ENCODE measurements at places on chromosomes 5 and 9.

DNA sequence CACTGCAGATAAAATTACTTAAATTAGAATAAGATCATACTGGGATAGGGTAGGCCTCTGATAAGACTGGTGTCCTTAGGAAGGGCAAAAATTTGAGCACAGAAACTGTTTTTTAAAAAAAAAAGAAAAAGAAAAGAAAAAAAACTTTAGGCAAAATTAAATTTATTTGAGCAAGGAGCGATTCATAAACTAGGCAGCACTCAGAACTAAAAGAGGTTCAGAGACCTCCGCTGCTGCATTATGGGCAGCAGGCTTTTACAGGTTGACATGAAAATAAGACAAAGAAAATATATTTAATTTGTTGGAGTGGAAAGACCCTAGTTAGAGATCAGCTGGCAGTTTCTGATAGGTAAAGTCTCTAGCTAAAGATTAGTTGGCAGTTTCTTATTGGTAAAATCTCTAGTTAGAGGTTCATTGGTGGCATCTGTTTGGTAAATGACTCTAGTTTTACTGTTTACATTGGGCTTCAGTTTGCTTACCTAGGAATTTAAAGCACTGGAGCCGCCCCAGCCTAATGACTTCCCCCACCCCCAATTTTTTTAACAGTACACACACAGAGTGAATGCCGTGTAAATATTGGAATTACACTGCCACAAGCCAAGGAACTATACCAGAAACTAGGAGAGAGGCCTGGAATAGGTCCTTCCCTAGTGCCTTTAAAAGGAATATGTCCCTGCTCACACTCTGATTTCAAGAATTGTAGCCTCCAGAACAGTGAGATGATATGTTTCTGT, 4.5 kb upstream of the PLPP6 start:
- no peak for DNase-seq

DNA sequence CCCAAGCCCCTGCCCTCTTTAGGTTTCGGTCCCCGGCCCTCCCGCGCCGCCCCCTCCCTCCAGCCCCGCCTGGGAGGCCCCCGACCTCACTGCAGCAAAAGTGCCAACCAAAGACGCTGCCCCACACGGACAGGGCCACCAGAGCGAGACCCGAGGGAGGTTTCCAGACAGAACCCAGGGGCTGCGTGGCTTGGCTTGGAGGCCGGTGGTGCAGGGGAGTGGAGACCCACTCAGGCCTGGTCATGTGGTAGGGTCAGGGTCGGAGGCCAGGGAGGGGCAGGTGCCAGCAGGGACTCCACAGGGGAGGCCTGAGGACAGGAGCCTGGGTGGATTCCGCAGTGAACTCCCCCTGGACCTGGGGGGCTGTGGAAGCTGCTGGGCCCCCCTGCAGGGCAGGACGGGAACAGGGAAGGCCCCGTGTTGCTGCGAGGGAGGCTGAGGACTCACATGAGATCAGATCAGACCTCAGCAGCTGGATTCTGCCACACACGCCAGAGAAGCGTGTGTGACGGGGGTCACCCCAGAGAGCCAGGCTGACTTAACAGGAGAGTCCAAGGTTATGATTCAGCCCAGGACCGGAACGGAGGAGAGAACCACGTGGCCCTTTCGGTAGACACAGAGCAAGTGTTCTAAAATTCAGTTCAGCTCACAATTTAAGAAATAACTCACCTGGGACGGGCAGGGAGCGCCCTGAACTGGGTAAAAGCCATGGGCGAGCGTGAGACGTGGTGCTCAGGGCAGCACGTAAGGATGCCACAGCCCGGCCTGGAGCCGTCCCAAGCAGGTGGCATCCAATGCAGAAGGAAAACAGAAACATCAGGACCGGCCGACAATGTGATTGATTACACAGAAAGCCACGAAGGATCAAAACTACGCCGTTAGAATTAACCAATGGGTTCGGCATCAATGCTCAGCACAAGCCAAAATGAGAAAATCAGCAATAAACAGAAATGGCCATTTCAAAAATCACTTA, 38.9 kb downstream of the EXD3 start:
- no peak for DNase-seq

DNA sequence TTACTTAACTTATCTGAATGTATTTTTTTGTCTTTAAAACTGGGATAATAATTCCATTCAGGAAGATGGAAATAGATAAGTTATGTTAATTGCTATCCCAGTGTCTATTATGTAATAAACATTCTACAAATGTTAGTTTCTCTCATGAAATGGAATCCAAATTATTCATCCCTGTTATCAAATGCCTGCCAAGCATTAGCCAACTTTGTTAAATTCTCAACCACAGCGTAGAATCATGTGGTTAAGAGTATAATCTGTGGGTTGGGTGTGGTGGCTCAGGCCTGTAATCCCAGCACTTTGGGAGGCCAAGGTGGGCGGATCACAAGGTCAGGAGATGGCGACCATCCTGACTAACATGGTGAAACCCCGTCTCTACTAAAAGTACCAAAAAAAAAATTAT, 912.9 kb upstream of the SEMA6A start:
- DNase-seq: no peak

- no peak for DNase-seq
Measured at GRCh38 chr9:126652140-126652582, 38.4 kb downstream of the LMX1B start.

DNA sequence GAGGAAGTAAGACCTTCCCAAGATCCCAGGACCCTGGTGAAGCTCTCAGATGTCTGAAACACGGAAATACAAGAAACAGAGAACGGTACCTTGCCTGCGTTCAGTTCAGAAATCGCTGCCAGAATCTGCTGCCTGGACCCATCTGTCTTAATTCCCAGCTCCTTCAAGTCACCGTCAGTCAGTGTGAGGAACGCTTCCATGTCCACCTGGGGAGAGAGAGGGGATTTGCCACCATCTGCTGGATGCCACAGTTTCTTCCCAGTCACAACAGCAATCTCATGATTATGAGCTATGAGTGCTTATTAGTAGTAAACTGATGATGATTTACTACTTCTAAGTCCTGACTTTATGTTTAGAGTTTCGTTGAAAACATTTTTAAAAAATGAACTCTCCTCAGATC, 36.7 kb upstream of the GABBR2 start:
- no peak for DNase-seq

DNA sequence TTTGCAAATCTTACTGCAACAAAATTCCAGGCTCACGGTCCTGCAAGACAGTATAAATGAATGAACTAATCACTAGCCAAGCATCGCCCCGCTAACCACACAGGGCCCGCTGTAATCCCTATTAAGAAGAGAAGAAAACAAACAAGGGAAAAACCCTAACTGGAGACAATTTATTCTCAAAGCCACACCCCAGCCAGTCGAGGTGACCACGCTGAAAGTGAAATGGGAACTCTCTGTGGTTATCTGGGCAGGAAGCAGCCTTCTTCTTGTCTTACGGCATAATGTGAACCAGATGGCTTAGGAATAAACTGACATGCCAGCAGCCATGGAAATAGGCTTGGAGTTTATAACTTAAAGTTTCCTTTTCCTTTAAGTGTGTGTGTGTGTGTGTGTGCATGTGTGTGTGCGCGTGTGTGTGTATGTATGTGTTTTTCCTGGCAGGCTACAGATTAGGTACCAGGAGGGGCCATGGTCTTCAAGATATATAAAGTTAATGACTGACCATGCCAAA, 120.2 kb downstream of the SEMA6A start:
- peak; percentile 48 for DNase-seq

- no peak for DNase-seq
Measured at GRCh38 chr9:134223091-134223490, 58.7 kb upstream of the RNU6ATAC start.

DNA sequence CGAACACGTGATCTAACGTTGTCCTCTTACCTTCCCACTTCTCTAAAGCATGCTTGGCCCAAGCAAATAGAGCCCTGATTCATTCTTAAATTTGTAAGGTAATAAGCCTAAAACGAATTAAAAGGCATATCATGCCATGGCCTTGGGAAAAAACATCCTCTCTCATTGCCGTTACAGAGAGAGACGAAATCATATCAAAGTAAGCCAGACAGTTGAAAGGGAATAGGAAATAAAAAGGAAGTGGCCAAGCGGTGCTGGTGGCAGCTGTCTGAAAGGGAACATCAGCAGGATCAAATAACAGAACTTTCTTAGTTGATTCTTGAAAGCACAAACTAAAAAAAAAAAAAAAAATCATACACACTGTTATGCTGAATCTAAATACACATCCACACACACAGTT, 49.1 kb upstream of the CDH6 start:
- no peak for DNase-seq

DNA sequence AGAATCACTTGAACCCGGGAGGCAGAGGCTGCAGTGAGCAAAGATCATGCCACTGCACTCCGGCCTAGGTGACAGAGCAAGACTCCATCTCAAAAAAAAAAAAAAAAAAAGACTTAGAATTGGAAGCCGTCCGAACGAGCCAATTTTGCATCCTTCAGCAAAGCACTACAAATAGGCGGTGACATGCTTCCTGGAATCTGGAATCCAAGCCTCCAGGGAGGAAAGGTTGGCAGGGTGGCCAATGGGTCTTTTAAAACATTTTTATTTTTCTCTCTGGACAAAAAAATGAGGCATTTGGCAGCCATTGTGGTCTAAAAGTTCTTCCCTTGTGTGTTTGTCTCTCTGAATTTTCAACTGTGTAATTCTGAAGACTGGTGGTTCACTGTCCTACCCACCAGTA, 26.4 kb downstream of the GGTA1 start:
- no peak for DNase-seq
